ENCODE measurements at places on chromosomes 13 and 19.

GRCh38 chr13:22168437-22169190 lies 497.7 kb downstream of the FGF9 start:
- no peak for DNase-seq

DNA sequence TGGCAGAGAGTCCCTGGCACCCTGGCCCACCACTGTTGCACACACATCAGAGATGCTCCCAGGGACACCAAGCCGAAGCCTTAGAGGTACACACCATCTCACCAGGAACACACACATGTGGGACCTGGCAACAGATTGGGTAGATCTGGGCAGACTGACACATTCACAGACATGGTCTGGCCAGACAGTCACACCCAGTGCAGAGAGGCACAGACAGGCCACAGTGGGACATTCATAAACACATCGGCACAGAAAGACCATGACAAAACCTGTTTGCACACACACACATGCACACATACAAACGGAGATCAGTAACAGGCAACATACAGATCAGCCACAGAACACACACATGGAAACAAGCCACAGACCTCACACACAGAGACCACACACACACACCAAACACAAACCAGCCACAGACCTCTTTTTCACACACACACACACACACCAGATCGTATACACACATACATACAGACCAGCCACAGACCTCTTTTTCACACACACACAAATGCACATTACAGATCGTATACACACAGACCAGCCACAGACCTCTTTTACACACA lies 6.3 kb upstream of the JUNB start:
- peak; percentile 64 for DNase-seq

DNA sequence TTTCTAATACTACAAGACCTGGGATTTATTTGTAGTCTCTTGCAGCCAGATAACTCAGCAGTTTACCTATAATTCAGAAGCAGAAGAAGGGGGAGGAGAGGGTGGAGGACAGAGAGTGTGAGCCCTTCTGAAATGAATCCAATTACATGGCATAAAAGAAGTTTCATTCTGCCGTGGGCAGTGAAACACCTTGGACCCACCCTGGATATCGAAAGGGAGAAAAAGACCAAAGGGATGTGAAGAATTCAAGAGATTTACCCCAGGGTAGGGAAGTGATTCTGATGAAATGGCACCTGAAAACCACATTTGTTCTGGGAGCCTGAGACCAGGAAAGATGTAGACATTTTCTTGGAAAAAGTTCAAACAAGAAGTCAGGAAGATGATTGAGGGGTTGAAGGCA lies 140.9 kb downstream of the NDFIP2 start:
- DNase-seq: no peak

DNA sequence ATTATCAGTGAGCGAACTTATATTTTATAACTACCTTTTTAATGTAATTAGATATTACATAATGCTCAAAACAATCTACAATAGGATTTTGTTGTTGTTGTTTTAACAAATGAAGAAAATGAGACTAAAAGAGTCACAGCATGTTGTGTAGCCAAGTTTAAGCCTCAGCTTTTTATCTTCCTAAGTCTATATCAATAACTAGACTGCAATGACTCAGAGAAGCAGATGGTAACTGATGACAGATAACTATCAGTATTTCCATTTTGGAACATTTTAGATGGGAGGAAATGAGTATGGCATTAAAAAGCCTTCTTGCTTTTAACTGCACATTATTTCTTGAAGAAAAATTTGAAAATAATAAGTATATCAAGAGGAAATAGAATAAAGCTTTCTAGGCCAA lies 825.2 kb downstream of the SLITRK1 start:
- no peak for DNase-seq

- no peak for DNase-seq
These were observed 1.4 kb downstream of the HNRNPUL1 start for GRCh38 chr19:41265395-41266153.

- DNase-seq: no peak
These were observed 10.5 kb upstream of the ZNF112 start for GRCh38 chr19:44367024-44367423.

DNA sequence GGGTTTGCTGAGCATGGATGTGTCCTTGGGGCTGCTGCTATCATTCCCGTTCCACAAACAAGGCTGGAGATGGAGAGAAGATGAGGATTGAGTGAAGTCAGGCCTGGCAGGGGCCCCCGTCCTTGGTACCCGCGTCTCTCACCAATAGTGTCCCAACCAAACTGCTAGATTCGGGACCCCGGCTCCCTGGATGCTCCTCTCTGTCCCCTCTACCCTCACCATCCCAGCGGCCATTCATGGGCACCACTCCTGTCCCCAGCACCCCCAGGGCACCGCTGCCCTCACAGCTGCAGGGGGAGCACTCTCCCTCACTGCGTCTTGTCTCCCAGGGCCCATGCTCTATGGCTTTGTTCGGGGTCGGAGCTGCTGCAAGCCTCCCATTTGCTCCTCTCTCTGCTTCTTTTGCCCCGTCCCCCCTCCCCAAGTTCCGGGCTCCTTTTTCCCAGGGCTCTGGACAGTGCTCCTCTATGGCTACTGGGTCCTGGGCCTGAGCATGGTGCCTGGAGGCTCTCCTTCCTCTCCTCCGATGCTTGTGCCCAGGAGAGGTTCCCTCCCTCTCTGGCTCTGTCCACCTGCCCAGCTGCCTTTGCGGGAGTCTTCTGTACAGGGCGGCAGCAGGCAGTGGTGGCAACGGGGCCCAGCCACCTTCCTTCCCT lies 219.5 kb downstream of the TEX29 start:
- no peak for DNase-seq

DNA sequence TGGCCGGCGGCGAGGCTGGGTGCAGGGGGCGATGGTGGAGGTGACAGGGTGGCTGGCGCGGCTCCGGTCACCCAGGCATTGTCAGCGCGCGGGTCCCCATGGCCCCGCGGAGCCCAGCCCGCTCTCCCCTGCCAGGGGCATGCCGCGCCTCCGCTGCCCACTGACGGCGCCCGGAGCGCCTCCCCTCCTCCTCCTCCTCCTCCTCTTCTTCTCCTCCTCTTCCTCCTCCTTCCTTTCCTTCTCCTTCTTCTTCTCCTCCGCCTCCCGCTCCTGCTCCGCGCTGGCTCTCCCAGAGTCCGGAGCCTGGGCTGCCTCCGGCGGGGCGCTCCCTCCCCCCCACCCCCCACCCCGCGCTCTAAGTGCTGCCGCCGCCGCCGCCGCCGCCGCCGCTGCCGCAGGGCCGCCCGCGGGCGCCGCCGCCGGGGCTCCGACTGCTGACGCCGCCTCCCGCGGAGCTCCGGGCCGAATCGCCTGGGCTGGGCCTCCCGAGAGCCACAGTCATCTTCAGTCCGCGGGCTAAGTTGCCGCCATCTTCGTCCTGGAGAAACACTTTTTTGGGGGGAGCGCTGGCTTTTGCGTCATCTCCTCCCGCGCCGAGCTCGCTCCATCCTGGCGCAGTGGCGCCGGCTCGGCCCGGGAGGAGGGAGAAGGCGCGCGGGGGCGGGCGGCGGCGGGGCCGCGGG lies 348.3 kb downstream of the LIG4 start:
- DNase-seq: no peak

DNA sequence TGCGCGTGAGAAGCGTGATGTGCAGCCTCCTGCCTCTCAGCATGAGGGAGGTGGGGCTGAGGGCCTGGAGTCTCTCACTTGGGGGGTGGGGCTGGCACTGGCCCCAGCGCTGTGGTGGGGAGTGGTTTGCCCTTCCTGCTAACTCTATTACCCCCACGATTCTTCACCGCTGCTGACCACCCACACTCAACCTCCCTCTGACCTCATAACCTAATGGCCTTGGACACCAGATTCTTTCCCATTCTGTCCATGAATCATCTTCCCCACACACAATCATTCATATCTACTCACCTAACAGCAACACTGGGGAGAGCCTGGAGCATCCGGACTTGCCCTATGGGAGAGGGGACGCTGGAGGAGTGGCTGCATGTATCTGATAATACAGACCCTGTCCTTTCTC lies 8.7 kb downstream of the CD177 start:
- no peak for DNase-seq

DNA sequence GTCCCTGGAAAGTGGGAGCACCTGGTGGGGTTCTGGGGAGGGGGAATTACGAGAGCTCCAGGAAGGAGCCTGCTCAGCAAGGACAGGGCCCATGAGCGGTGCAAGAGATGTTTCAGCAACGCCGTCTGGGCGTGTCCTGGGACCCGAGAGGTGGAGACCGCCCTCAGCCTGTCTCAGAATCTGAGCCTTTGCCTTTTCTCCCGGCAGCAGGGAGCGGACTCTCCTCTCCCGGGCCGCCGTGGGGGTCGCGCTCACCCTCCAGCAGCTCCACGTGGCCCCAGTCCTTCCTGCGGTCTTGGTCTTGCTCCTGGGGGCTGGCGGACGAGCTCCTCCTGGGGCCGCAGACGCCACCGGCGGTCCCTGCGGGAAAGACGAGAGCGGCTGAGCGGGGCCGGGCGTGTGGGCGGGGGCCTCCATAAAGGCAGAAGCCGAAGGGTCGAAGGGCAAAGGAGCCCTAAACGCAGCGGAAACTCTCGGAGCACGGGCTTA lies 714 bp downstream of the POLRMT start:
- DNase-seq: no peak

DNA sequence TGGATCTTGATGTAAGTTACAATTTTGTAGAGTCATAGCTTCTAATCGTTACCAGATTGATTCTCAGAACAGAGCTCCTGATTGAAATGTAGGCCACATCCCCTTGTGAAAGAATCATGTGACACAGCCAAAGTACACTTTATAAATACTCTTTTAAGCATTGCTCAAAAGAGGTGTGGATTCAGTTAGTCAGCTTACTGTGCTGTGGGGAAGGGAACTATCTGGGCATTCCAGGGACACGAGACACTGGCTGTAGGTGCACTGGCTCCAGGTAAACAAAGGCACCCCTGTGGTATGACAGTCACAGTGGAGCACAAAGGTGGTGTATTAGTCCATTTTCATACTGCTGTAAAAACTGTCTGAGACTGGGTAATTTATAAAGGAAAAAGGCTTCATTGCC lies 222.8 kb downstream of the LIG4 start:
- DNase-seq: no peak

DNA sequence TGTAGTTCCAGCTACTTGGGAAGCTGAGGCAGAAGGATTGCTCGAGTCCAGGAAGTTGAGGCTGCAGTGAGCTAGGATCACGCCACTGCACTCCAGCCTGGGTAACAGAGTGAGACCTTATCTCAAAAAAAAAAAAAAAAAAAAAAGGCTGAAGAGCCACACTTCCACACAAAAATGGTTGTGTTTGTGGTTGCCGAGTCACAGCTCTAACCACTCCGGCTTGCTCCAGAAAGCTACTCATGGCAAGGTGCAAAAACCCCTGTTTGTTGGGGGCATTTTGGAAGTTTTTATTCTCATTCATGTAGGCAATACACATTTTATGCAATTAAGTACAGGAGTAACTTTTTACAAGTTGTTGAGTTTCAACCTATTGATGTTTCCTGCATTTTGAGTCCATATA lies 93.5 kb downstream of the INSR start:
- no peak for DNase-seq

GRCh38 chr13:104694397-104694796 lies 1628.2 kb upstream of the SLC10A2 start:
- no peak for DNase-seq

DNA sequence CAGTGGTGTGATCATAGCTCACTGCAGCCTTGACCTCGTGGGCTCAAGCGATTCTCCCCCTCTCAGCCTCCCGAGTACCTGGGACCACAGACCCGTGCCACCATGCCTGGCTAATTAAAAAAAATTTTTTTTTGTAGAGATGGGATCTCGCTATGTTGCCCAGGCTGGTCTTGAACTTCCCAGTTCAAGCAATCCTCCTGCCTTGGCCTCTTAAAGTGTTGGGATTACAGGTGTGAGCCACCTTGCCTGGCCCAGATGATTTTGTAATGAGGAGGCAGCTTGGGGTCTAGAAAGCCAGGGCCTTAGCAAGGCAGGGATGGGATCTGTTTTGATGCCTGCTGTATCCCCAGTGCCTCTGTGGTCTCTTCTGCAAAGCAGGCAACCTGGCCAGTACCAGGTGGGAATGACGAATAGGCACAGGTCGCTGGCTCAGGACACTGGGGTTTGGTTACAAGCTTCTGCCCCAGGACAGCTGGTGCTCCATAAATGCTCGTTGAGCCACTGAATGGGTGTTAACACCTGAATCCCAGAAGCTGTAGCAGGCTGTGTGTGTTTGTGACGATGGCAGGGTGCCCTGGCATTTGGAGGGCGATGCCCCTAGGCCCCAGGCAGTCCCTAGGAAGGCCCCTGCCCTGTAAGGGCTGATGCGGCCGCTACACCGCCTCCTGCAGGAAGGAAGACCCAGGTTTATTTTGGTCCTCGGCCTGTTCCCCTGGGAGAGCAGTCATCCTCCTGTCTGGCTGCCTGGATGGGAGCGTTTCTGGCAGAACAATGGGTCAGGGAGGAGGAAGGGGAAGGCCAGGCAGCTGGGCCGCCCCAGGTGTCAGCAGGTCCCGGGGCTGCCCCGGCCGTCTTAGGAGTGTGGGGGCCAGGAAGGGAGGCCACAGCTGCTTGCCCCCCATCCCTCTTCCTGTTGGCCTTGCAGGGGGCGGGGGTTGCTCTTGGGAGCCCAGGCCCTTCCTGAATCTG lies 8.6 kb downstream of the TNFAIP8L1 start:
- no peak for DNase-seq

DNA sequence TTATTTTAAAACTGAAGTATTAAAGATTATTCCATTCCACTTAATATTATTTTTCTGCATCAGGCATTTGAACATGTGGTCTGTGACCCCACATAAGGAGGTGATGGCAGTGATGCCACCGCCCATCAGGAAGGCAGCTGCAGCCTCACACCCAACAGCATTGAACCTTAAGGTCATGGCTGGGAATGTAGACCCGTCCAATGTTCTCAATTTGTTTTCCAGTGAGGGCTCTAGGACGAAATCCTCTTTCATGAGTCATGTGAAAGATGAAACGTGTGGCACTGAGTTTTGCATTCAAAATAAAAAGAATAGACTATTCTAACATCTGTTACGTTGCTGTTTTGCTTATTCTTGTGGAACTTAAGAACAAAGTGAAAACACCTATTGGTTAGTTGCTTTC lies 74.5 kb upstream of the ANKRD10 start:
- DNase-seq: no peak

DNA sequence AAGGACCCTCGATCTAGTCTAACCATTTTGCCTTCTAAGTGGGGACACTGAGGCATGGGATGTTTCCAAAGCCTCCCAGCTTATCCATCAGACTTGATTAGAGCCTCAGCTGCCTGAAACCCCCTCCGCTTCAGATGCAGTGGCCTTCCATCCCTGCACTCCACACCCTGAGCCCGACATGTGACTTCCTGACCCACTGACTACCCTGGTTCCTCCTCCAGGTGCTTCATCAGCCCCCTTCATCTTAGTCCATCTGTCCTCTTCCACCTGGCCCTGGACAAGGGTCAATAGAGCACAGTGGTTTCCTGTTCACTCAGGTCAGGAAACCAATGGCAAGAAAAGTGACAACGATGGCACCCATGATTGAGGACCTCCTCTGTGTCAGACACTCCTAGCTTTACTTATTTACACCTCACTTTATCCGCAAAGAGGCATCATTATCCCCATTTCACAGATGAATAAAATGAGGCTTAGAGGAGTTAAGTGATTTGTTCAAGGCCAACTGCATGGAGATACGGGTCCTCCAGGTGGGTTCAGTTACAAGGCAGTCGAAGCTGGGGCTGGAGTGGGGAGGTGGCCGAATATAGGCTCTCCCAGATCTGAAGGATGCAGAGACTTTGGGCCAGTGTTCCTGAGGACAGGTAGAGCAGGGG lies 81.6 kb upstream of the TM9SF2 start:
- DNase-seq: no peak

GRCh38 chr19:46963093-46963734 lies 56.4 kb upstream of the NPAS1 start:
- DNase-seq: no peak

- DNase-seq: no peak
These were observed 618.4 kb upstream of the SLITRK5 start for GRCh38 chr13:87052731-87053130.

All from CD4-positive, alpha-beta T cell treated with Interleukin-2 at 100 ng/mL for 4 hours (primary cell).